ENCODE measurements at places on chromosomes 12 and 14.

GRCh38 chr12:33752854-33753253, 269.4 kb upstream of the ALG10 start:
- DNase-seq: no peak

- no peak for DNase-seq
Measured at GRCh38 chr14:81980601-81981306, 447.1 kb upstream of the SEL1L start.

- no peak for DNase-seq
Measured at GRCh38 chr14:61632401-61632800, 62.9 kb upstream of the HIF1A start.

DNA sequence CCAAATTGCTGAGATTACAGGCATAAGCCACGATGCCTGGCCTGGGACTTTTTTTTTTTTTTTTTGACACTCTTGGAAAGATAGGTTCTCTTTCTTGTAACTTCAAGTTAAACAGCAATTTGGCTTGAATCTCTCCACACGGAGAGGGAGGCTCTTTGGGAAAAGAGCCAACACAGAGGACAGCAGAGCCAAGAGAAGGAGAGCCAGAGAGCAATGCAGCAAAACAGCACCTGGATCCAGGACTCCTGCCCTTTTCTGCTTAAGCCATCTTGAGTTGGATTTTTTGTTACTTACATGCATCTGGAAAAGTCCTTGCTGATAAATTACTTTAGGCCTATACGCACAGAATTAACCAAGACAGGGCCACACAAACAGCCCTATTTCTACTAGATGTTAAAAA, 176.8 kb downstream of the APAF1 start:
- no peak for DNase-seq

- DNase-seq: no peak
Measured at GRCh38 chr12:130977743-130978095, 24.0 kb downstream of the ADGRD1 start.

DNA sequence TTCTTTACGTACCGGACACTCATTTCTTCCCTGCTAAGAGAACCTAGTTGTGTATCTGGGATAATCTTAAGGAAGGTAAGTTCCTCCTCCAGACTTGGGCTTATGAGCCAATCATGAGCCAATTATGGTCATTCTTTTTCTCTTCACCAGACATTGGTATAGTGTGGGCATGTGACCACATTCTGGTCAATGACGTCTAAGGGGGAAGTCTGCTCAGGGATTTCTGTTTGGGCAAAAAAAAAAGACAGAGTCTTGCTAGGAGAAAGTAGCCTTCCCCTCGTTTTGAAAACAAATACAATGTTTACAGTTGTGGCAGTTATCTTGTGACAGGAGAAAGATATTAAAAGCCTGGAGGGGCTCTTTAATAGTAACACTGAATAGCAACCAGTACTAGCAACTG, 20.1 kb upstream of the PLXNC1 start:
- DNase-seq: no peak

GRCh38 chr12:123061441-123062205, 81.1 kb downstream of the ARL6IP4 start:
- no peak for DNase-seq

GRCh38 chr14:93375673-93376156, 28.7 kb downstream of the COX8C start:
- DNase-seq: no peak

DNA sequence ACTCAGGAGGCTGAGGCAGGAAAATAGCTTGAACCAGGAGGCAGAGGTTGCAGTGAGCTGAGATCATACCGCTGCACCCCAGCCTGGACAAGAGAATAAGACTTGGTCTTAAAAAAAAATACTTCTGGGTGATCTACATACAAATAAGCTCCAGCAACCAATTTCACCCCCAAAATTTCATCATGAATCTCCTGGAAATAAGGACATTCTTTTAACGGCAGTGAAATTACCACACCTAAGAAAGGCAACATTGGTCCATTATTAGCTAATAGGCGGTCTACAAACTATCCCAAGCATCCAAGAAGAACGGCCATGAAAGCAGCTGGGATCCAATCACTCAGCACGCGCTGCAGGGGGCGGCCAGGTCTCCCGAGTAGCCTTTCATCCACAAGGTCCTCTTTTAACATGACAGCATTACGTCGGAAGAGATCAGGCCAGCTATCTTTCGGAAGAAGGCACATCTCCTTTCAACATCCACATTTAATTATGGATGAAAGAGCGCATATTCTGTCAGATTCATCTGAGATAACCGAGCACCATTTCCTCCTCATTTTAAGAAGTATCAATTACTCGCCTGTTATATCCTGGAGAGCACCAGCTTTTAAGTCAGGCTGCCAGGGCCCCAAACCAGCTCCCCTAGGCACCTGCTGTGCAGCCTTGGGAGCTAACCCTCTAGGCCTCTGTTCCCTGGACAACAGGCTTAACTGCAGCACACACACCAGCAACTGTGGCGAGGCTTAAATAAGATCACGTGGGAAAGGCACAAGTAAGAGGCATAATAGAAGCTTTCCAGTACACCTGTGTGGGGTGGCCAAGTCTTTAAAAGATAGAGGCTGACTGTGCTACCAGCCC, 4.2 kb downstream of the SLC15A4 start:
- DNase-seq: no peak

DNA sequence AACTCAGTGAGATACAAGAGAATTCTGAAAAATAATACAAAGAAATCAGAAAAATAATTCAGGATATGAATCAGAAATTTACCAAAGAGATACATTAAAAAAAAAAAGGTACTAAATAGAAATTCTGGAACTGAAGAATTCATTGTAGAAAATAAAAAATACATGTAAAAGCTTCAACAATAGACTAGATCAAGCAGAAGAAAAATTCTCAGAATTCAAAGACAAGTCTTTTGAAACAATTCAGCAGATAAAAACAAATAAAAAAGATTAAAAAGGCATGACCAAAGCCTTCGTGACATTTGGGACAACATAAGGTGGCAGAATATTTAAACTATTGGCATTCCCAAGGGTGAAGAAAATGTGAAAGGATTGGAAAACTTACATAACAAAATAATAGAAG, 133.1 kb upstream of the CNOT2 start:
- no peak for DNase-seq

DNA sequence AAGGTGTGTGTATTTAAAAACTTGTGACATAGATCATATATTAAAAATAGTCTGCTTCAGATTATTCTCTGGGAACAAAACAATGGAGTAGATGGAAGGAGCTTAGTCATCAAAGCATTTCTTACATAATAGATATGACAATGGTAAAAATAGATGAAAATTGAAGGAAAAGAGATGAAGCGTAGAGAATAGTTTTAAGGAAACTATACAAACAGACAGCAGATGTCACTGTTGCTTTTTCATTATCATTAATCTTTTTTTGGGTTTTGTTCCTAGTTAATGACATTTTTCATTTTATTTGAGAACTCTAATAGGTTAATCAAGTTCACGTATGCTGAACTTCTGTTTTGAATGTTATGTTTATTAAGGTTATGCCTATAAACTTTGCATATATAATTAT, 149.2 kb upstream of the FBXO33 start:
- DNase-seq: no peak

DNA sequence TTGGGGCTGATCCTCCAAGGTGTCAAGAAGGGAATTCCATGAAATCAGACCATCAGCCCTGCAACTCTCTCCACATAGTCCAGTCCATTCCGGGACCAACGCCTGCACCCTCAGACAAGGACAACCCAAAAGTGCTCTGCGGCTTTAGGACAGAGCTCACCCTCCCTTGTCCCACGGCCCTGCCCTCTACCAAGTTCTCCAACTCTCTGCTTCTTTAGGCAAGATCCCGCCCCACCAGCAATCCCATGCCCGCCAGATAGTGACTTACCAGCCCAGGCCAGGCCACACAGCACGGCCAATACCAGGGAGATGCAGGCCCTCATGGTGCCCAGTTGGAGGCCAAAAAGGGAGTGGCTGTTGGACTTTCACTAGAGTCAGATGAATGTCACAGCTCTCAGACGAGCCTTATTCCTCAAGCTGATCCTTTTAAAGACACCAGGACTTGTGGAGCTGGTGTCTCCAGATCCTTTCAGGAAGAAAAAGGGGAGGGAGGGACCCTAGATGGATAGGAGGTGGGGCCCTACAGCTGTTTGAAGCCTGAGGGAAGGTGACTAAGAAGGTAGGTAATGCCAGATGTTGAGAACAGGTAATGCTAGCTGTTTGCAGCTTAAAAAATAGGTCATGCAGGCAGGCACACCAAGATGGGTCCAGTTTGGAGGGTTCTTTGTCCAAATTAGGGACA, at the start of gene ENDOU:
TSS of gene ENDOU (minus strand) at position 400 of the 682 bp plus-strand sequence. CDS start at position 323, 77 bp downstream.
- no peak for DNase-seq

DNA sequence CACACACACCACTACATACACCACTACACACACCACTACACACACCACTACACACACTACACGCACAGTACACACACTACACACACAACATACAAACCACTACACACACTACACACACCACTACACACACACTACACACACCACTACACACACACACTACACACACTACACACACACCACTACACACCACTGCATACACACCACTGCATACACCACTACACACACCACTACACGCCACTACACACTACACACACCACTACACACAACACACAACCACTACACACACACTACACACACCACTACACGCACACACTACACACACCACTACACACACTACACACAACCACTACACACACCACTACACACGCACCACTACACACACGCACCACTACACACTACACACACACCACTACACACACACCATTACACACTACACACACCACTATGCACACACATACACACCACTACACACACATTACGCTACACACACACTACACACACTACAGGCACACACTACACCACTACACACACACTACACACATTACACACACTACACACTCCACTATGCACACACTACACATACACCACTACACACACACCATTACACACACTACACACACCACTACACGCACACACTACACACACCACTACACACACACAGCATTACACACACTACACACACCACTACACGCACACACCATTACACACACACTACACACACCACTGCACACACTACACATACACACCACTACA, 12.5 kb downstream of the NOC4L start:
- no peak for DNase-seq

GRCh38 chr12:42270596-42270995, 32.5 kb upstream of the YAF2 start:
- DNase-seq: no peak

- DNase-seq: peak; percentile 45
Measured at GRCh38 chr12:104682790-104683279, 226.1 kb downstream of the CHST11 start.

- no peak for DNase-seq
Measured at GRCh38 chr14:39145266-39145966, 24.7 kb downstream of the TRAPPC6B start.

DNA sequence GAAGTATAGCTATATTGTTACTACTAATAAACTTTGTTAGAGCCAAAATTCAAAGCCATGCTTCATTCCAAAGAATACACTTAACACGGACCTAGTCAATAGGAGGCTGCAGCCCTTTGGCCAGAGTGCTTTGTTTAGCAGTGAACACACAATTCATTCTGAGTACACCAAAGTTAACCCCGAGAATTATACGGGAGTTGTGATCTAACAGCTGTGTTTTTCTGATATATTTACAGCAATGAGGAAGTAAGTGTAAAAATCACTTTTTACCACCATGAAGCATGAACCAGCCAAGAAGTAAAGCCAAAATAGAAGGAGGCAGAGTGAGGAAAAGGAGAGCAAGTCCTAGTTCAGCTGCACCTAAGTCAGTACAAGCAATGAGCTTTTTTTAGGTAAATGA, 156.8 kb upstream of the PDE3A start:
- DNase-seq: no peak

DNA sequence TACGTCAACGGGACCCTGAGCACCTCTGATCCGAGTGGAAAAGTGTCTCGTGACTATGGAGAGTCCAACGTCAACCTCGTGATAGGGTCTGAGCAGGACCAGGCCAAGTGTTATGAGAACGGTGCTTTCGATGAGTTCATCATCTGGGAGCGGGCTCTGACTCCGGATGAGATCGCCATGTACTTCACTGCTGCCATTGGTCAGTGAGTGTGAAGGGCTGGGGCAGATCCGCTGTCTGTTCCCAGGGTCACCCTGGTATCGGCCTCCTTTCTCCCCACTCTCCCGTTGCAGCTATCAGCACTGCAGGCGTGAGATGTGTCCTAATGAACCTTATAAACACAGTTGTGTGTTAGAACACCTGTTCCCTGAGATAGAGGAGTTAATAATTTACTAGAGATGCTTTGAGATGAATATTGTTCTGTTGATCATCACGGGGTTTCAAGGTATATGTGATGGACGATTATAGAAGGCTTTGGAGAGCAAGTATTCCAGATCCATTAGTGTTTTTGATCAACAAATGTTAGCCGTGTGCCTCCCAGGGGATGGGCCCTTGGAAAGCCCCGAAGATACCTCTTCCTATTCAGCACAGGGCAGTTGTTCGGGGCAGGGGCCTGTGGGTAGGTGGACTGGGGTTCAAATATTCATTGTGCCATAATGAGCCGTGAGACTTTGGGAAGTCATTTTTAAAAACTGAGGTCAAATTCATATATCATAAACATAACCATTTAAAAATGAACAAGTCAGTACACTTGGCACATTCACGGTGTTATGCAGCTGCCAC, 33.6 kb downstream of the ADGRD1 start:
- no peak for DNase-seq

GRCh38 chr12:116060764-116061163, 216.7 kb downstream of the MED13L start:
- DNase-seq: no peak

GRCh38 chr12:11731455-11731854, 82.0 kb downstream of the ETV6 start:
- no peak for DNase-seq

- DNase-seq: no peak
Measured at GRCh38 chr12:11836282-11837151, 187.0 kb downstream of the ETV6 start.

DNA sequence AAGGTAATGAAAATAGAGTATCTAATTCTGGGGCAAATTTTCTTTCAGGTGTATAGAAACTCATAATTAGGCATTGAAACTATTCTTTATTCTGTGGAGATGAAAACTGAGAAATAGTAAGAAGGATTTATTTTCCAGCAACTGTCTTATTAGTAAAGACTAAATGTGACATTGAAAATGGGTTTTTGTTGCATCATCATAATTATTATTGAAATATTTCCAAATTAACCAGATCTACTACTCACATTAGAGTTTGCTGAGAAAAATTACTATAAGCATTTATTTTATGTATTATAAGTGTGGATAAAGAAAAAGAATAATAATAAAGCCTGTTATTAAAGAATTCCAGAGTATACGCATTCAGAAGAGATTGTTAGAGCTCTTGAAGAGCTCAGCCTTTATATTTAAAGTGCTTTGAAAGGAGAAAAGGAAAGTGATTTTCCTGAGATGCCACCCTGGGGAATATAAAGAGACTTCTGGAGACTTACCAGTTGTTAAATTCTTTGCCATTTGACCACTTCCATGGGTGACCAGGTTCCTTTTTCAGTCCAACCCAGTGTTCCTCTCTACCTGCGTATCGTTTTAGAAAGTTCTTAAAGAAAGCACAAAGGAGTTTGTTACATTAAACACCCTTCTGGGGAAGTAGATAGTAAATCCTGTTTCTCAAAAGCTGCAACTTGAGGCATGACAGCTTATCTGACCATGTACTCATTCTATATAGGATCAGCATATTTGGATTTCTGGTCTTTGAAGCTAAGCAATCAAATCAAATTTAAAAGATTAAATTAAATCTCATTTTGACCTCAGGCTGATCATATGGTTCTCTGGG, 6.4 kb downstream of the CD69 start:
- DNase-seq: no peak

GRCh38 chr14:78164226-78164853, 5.8 kb upstream of the NRXN3 start:
- no peak for DNase-seq
